ENCODE measurements at places on chromosomes 2 and 18.
A peak's percentile ranks its signal among the peaks of the same experiment; 100 is the strongest.

- no peak for DNase-seq
Observed at GRCh38 chr2:25347205-25347815, 5.6 kb upstream of the DNMT3A start.

GRCh38 chr2:232455426-232456255 is at the start of gene ALPI:
Gene ALPI, plus strand, starts transcription at chr2:232456153. Its CDS starts 47 bp downstream, at chr2:232456200.
- no peak for DNase-seq

DNA sequence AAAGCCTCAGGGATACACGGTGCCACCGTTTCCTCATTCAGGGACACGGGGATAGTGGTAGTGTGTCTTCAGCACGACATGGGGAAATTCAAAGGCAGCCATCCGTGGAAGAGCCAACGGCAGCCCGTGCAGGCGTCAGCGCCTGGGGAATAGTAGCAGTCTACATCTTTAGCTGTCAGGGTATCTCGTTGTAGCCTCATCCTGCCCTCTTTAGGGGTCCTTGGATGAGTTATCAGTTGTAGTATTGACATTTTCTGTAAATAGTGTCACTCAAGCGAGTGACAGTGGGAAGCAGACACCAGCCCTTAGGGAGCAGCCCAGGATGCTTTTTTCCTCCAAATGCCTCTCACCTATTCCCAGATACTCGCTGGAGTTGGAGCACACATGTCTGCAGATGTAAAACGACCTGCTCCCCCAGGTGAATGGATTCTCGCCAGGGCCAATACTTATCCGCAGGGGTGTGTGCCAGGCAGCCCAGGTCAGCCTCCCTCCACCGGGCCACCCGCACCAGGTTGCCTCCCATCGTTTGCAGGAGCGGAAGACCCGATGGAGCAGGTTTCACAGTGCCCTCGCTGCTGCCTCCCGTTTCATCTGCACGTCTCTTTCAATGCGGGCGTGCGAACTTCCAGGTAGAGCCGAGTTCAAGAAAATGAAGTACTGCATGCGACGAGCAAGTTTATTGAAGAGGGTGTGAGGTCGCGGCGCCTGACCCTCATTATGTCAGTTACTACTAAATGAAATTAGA is 41.0 kb downstream of the AGAP1 start:
- no peak for DNase-seq

GRCh38 chr2:186256540-186256939 is 229.5 kb upstream of the ZC3H15 start:
- peak; percentile 51 for DNase-seq

DNA sequence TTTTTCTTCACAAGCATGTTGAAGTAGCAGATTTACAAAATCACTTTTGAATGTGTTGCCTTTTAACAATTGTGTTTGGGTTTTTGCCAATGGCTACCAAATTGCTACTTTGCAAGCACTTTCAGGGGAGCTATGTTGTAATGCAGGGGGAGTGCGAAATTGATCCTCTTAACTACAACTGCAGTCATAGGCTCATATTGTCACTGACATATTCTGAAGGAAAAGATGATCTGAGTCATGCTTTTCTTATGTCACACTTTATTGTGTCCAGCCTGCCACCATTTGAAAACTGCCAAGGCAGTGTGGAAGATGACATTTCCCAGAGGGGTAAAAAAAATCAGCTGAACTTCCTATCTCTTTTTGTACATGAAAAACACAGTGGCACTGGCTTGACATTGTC is 74.9 kb downstream of the GPD2 start:
- DNase-seq, result no peak

GRCh38 chr2:219605607-219605954 is 7.9 kb downstream of the STK11IP start:
- no peak for DNase-seq

DNA sequence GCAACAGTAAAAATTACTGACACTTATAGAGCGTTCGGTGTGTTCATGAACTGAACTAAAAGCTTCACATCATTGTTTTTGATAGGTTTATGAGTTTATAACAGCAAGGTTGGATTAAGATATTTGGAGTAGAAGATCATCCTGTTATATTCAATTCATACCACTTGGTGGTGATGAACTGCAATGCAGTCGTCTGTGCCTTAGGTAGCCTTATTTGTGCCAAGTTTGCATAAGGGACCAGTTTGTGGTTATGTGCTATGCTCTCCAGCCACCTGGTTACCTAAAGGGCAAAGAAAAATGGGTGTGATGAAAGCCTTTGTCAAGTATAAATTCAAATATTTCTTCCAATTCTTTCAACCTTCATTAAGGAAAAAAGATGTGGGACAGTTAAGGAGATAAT is 150.9 kb upstream of the KCNH7 start:
- peak; percentile 17 for DNase-seq

DNA sequence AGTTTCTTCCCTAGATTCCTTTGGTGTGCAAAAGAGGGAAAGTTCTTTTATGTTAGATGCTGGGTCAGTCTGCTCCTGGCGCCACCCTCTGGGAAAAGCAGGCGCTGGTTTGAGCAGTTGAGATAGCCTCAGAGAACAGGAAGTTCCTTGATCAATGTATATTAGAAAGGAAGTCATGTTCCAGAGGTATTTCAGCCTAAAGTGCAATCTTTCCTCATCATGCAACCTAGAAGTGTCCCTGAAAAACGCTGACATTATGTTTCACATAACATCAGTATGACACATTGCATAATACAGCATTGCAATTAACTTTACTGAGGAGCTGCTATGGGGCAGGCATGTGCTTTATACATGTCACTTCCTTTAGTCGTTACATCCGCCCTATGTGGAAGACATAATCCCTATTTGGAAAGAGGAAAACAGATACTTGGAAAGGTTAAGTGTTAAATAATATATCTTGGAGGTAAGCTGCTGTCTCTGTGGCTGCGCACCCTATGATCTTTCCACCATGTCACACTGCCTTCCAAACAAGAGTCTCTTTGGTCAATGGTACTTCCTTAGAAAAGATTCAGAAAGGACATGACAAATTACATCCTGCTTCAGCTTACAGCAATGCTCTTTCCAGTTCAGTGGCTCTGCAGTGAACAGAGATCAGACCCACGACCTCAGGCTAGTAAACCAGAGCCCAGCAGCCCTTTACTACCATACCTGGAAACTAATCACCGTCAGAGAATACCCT is 369.7 kb downstream of the RAD51AP2 start:
- DNase-seq, result no peak

DNA sequence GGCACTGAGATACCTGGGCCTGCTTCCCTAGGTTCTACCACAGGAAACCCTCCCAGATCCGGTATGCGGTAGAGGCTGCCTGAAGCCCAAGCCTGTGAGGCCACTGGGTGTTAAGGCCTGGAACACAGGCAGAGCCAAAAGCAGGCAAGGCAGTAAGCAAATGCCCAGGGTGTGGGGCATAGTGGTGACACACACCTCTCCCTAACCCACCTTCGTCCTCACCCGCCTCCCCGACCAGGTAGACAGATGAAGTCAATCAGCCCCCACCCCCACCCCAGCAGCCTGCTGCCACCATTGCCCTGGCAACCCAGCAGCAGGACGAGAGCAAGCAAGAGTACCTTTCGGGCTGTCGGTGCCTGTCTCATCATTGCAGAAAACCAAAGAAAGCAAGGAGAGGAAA is 6.1 kb downstream of the DCTN1 start:
- no peak for DNase-seq

GRCh38 chr18:67142604-67143003 is 373.9 kb downstream of the DSEL start:
- DNase-seq, result no peak

DNA sequence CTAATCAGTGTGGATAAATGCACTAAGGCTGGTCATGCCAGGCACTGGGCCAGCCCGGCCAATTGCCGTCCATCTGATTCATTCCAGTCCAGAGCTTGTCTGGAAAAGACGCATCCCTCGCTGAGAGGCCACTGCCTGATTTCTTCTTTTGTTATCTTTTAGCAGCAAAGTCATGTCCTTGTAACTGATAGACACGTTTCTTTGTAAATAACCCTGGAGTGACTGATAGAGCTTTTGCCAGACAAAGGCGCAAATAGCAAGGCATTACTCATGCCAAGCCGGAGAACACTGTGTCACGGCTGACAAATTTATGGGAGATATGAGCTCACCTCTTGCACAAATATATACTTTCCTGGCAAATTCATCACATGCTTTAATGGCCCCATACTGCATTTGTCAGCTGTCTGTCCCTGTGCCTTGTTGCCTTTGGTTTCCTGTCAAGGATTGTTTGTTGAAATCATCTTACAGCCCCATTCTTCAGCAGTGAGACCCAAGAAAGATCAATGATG is 164.4 kb downstream of the ETAA1 start:
- DNase-seq, result peak; percentile 86

DNA sequence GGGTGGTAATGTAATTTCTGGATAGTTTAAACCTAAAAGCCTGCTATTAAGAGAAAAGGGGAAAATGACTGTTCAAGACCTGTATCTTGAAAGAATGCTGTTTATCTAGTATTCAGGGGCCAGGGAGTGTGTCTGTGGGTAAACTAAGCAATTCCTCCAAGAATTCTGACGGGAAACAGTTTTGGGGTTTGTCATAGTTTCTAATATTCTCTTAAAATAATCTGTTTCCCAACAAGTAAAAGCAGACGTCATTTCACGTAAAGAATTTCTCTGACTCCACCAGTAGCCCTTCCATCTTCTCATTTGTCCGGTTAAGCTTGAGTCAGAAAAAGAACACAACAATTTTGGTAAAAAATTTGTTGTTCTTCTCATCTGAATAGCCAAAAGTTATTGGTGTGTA is 232.1 kb upstream of the EPAS1 start:
- DNase-seq, result no peak

GRCh38 chr2:102703748-102704147 is 58.1 kb upstream of the TMEM182 start:
- DNase-seq, result no peak

GRCh38 chr2:37468170-37468569 is 123.7 kb downstream of the QPCT start:
- no peak for DNase-seq

GRCh38 chr2:130850788-130851623 is 14.3 kb downstream of the ARHGEF4 start:
- DNase-seq, result no peak

GRCh38 chr2:28048341-28048740 is 157.8 kb downstream of the BABAM2 start:
- no peak for DNase-seq

DNA sequence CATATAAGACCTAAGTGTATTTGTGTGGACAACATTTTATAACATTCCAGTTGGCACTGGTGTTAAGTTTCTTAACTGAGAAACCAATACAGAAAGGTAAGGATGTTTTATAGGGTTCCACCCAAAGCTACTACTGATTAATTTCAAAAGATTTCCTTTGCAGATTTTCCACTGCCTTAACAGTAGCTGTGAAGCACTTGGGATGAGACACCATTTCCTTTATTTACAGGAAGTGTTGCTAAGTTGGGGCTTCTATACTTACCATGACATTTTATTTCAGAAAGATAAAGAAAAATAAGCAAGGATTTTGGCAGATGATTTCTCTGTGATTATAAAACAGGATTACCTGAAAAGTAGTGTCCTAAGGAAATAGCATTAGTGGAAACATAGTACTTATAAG is 234.3 kb downstream of the CALCRL start:
- DNase-seq, result no peak

GRCh38 chr2:119744335-119744939 is 15.3 kb upstream of the PTPN4 start:
- peak; percentile 24 for DNase-seq

DNA sequence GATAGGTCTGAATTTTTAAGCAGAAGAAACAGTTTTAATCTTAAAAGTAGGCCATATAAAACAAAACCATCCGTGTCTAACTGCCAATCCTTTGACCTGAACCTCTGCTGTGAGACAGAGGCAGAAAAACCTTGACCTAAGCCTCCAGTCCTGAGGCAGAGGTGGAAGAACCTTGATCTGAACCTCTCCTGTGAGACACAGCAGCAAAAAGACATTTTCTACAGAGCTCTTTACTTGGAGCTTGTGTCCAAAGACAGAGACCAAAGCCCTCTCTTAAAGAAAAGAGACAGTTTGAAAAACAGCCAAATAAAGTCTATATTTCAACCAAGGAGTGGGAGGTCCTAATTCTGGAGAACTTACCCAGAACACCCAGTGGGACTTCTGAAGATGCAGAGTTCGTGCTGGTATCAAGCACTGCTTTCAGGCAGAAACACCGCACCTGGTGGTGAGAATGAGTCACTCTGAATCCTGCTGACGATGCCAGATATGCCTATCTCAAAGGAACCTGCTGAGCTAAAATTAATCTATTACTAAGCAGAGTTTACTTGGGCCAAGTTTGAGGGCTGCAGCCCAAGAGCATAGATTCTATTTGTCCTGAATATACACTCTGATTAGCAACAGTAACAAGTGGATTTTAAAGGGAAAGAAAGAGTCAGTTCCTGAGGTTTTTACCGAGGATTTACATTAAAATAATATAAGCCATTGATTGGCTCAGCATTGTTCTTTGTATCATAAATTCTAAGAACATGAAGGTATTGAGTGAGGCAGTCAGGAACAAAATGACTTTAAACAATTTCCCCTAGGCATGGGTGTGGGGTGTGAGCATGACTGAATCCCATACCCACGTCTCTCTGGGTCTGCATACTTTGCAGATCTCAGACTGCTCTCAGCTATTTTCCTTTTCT is 806.4 kb downstream of the TRIB2 start:
- DNase-seq, result no peak

- no peak for DNase-seq
Observed at GRCh38 chr2:201730651-201731285, 32.3 kb upstream of the MPP4 start.

DNA sequence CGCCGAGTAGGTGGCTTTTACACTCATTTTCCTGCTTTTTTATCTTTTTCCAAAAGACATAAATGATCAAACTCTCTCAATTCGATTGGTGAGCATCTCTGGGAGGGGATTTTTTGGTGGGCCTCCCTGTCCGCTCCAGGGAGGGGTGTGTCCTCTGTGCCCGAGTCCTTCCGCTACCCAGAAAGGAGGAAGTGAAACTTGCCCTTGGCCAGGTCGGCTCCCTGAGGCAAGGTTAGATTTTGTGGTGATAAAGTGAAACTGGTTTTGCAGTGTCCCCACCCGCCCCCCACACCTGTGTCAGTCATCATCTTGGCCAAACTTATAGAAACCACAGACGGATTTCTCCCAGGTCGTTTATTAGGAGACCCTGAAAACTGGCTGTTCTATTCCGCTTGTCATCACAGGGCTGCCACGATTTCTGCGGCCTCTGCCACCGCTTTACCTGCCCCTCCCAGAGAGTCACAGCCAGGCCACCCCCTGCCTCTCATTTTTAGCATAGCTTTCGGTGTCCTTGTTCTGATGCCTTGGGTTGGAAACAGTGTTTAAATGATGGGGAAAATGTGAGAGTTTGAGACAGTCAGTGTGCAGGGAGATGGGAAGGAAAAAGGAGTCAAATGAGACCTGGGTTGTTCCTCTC is 93.6 kb downstream of the SH3BP4 start:
- no peak for DNase-seq

DNA sequence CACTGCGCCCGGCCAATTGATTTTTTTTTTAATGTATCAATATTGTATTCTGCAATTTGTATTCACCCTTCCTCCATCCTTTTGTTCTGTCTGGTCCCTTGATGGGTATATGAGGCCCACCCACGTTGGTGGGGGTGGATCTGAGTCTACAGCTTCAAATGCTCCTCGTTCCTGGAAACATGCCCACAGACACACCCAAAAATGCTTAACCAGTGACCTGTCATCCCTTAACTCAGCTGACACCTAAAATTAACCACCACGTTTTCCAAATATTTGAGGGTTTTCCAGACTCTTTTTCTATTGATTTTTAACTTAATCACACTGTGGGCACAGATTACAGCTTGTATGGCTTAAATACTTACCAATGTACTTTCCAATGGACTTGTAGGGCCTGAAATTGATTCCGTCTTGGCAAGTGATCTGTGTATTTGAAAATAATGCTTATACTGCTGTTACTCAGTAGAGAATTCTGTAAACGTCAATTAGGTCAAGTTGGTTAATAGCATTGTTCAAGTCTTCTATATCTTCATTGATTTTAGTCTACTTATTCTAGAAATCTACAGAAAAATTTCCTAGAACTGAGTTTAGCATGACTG is 34.4 kb upstream of the CYP27C1 start:
- DNase-seq, result no peak

Measured in SHP77 (cell line).